NCI-H1436 treated with DMSO at 0.1 percent for 48 hours (cell line): ENCODE measurements at places on chromosomes 7 and 10.

DNA sequence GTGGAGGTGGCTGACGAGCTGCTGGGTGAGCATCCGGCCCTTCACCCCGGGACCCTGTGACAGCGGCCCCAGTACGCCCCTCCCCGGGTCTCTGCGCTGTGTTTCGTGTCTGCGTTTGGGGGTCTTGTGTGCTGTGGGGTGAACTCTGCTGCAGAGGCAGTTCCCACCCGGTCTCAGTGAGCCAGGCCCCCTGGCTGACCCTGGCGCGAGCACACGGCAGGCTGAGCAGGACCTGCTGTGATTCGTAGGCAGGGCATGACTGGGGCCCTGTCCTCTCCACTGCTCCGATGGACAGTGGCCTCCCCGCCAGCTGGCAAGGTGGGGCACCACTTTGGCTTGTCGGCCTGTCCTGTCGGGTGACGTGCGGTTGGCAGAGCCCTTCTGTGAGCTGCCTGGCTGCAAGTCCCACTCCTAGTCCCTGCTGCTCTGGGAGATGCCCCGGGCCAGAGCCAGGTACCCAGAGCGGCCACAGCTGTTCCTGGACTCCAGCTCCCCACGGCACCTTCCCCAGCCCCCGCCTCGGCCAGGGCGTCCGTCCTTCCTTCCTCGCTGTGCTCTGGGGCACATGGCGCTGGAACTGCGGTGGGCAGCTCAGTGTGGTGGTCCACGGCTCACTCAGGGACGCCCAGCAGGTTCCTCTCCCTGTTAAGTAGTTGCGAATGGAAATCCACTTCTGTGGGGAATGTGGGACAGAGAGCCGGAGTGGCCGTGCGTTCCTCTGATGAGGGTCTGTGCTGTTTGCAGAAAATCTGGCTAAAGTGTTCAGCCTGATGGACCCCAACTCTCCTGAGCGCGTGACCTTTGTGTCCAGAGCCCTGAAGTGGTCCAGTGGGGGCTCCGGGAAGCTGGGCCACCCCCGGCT, 10.5 kb downstream of the GET4 start:
- DNase-seq: no peak

DNA sequence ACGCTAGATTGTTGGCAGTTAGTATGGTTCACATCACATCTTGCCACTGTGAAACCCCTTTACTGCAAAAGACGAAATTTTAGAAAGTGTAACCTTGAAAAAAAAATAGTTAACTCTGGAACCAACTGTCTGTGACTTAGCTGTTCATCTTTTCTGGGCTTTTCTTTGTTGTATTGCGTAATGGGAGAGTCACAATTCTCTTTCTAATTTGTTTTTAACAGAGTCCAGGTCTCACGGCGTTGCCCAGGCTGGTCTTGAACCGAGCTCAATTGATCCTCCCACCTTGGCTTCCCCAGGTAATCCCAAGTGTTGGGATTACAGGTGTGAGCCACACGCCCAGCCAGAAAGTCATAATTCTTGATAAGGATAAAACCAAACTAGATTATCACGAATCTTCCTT, 14.5 kb downstream of the UBE3C start:
- DNase-seq: no peak

DNA sequence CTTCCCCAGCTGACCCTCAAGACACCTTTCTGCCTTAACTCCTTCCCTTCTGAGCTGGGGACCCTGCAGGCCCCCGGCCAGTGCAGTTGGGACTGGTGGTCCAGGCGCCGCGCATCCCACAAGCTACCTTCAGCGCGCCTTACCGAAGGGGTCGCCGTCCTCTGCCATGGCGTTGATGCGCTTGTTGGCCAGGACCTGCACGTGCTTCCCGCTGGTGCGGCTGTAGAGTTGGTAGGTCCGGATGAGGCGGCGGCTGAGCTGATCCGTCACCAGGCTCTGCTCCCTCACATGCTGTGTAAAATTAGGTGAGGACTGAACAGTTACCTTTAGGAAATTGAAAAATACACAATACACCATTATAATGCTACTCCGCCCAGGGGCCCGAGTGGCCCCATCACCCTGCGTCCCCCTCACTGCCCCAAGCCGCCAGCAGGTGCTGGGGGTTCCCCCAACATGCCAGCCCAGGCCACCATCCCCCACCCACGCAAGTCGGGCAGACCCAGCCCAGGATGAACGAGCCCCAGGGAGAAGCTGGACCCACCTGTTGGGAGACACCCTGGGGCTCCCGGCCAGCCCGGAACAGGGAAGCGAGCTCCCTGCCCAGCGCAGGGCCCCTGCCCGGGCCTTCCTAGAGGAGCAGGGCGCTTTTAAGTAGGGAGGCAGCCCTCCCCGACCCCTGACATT, 1.2 kb downstream of the FGF8 start:
- DNase-seq: no peak

DNA sequence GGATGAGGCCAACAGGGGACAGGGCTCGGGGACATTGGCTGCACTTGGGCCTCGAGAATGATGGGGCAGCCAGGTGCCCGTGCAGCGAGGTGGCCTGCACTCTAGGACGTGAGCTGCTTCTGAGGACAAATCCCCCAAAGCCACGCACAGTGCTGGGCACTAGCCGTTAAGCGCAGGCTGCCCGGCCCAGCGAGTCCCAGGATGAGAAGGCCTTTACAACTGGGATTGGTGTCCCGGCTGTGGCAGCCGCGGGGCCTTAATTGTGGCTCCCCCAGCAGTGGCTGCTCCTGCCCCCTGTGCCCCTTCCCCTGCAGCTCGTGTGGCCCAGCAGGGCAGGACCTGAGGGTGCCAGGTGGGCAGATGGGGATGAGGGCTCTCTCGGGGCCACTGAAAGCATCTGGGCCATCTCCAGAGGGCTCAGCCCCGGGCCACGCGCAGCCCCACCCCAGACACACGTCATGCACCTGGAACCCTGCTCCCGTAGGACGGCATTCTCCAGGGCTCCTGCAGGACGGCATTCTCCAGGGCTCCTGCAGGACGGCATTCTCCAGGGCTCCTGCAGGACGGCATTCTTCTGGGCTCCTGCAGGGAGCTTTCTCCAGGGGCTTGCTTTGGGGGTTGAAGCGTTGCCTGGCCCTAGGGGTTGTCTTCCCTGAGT, 6.6 kb downstream of the PWWP2B start:
- no peak for DNase-seq

GRCh38 chr10:31789555-31789954, 139.1 kb downstream of the ARHGAP12 start:
- no peak for DNase-seq

DNA sequence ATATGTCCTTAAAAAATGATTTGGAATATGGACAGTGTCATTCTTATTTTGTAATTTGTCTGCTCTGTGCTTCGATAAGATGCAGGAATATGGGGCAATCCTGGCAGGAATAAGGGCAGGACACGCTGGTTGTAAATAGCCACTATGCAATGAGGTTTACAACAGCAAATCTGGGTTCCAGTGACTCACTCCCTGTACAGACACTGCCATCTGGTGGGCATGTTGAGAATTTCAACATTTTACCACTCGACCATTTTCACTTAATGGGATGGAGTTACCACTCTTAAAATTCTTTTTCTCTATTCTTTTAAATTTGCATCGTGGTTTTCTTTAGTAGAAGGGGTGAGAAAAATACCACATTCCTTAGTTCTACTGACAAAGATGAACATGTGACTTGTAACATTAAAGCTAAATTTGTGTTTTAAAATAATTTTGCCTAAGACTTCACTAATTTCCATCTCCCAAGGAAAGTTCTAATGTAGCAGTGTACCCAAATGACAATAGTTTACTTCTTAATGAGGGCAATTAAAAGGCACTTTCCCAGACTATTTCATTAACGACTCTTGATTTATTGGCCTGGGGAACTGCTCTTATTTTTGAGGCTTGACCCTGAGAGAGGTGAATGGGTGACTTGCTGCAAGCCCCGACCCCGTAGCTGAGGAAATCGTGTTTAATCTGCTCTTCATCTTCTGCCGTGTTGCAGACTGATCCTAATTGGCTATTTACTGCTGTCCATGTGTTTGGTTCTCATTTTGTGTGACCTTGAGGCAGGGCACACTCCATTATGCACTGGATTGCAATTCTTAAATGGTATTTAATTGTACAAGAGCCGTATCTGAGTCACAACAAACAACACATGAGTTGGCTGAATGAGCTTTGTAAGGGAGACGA, 173.6 kb upstream of the IMMP2L start:
- DNase-seq: peak; percentile 6
